ENCODE measurements at places on chromosomes 4 and X.

DNA sequence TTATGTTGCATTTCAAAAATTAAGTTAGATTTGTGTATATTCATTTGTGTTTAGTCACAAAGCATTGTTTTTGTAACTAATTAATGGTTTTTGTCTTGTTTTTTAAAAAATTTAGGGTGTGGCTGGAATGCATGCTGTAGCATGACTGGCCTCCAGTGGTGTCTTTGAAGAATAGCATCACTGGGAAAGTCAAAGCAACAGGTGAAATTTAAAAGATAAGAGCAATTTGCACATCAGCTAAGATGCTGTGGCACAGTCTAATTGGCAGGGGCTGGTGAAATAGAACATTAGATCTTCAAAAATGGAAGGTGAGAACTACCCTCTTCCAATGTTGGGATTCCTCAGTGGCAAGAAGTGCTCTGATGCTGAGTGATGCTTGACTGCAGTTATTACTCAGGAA, 45.3 kb downstream of the ANK2 start:
- DNase-seq: no peak

DNA sequence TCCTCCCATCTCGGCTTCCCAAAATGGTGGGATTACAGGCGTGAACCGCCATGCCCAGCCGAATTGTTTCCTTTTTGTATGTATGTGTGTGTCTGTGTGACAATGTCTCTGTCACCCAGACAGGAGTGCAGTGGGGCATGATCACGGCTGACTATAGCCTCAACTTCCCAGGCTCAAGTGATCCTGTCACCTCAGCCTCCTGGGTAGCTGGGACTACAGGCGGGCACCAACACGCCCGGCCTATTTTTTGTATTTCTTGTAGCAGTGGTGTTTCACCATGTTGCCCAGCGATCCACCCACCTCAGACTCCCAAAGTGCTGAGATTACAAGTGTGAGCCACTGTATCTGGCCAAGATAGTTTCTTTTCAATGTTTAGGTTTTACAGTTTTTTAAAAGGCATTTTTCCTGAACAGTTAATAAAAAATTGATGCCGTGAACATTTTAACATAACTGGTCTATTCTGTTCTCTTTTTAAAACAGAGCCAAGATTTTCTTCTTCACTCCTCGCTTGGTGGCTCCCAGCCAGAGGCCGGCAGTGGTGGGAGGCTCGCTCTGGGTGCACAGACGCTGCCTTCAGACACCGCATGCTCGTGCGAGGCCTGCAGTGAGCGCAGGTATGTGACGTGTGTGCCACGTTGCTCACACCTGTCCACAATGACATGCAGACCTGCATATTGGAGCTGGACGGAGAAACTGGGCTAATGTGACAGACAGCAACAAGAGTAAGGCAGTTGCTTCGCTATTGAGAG, 88.5 kb downstream of the FAM193A start:
- no peak for DNase-seq

- DNase-seq: no peak
These were observed 43.0 kb downstream of the ADD1 start for GRCh38 chr4:2886622-2887021.

- DNase-seq: no peak
These were observed 27.9 kb downstream of the MED28 start for GRCh38 chr4:17642398-17642783.

DNA sequence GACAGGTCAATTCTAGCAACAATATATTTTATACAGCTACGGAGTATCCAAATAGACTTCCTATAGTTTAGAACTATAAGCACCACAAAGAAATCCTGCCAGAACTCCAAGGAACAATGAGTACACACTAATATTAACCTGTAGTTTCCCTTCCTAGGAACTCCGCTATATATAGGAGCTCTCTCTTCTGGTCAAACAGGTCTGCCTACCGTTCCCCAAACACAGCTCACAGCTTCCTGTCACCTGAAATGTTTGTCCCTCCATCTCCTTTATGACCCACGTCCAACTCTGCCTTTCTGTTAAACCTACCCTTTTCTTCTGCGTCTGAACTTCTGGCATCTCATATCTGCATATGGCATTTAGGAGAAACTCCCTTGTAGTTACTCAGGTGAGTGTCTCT, 10.5 kb upstream of the GJB1 start:
- DNase-seq: no peak

DNA sequence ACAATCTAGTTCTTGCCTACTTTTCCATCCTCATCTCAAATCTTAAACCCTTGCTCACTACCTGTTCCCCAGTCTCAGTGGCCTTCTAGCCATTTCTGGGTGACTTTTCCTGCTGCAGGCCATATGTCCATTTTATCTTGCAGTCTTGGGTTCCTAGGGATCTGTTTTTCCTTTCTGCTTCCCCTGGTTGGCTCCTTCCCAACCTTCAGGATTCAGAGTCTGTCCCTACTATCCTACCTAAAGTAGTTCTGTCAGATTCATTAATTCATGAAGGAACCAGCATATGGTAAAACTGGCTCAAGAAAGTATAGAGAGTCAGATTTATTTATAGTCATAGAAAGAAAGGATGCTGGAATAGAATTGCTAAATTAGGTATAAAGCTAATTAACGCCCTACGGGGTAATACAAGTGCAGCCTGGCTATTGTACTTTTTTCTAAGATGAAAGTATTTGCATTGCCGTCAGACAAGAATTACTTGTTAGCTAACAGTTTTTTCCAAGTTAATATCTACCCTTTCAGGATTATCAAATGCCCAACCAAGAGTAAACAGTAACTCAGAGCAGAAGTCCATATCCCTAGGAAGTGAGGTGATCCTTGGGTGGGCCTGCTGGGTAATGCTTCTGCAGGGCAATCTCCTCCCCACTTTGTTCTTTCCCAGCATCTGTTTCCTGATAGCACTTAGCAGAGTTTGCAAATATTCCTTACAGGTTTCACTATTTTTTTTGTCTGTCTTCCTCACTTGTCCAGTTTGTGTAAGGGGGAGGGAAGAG, 63.6 kb downstream of the REPS2 start:
- DNase-seq: no peak

DNA sequence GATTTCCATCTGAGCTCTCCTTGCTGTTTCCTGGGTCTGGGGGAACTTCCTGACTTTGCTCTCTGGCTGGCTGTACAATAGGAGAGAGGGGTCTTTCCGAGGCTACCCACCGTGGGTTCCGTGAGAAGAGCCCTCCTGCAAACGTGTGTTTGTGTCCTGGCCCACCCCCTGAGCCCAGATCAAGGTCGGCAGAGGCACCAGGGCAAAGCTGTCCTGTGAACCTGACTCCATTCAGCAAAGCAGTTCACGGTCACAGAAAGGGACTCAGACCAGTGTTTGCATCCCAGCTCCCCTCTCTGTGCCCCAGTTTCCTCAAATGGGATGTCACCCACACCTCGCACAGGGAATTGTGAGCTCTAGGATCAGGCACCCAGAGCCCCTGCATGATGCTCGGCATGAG, 97.3 kb upstream of the PSAPL1 start:
- no peak for DNase-seq

- no peak for DNase-seq
These were observed 52.1 kb upstream of the KDR start for GRCh38 chr4:55177461-55177860.

DNA sequence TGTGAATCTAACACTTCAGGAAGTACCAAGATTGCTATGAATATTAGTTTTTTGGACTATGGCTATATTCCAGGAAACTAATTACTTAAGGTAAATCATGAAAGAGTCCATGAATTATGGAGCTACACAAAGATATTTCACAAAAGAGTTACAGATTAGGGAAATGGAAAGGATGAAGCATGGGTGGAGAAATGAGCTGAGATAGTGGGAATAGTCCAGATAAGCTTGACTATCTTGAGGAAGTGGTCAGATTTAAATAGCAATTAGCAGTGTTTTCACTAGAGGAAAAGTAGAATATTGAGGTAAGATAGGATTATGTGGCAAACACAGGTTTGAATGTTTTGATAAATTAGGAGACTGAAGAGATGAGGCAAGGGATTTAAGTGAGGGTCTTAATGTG, 42.1 kb upstream of the C1GALT1C1 start:
- DNase-seq: no peak

- no peak for DNase-seq
These were observed 34.1 kb downstream of the NAT8L start for GRCh38 chr4:2093265-2093664.

DNA sequence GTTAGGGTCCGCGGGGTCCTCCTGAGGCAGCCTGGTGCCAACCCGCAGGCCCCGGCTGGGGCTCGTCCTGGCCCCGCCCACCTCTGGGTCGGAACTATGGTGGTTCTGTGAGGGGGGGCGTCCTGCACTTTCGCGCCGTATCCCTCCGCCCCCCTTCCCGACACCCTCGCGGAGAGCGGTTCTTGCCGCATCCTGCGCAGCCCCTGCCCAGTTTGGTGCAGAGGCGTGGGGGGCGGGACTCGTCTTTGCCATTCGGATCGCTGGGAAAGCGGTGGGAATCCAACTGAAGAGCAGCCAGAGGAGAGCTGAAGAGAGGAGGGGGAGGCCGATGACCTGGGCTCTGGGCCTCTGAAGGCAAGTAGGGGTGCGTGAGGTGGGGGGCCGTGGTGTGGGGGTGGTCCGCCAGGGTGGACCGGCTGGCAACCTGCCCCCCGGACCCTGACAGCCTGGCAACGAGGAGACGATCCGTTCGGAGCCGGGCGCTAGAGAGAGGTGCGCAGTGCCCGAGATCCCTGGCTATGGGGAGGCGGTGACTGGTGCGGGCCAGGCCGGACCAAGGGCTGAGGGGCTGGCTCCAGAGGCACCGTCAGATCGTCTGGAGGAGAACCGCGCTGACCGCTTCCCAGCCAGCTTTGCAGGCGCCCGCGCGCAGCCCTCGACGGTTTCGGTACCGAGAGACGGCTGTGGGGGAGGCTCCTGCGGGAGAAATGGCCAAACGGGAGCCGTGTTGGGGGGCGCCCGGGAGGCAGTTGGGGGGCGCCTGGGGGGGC, at the start of gene GPRASP1:
Gene GPRASP1, plus strand, starts transcription at position 242 of the 770 bp plus-strand sequence. CDS start 2,431 bp downstream, outside the sequence.
- peak; percentile 44 for DNase-seq

DNA sequence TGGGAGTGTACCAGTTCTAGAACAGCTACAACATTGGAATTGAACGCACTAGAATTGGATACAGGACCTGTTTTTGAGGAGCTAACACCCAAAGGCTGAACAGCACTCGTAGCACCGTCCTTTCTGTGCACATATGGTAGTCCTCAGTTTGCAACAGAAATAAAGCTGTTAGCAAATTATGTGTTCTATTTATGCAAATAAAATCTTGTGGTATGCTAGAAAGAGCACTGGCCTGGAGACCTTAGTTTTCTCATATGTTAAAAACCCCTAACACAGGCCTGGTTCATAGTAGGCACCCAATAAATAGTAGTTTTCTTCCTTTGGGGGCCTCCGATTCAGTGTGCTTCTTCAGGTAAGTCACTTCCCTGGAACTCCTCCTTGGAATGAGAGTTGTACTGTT, 140.3 kb downstream of the AR start:
- no peak for DNase-seq

GRCh38 chr4:138659812-138660316, 355.7 kb upstream of the NOCT start:
- no peak for DNase-seq

DNA sequence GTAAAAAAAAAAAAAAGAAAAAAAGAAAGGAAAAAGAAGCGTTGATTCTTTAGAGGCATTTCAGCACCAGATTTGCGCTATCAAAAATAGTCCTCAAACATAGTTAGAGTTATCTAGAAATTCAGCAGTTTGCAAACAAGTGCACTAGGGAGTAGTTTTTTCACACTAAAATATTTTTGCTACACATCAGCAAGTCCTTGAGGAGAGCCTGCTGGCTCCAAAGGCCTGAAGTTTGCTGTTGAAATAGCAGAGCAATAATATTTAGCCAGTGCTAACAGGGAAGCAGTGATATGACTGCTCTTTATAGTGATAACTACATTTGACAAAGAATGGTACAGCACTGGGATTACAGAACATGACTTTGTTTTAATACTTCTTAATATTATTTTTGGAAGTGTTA, 472.2 kb downstream of the PCDH7 start:
- no peak for DNase-seq

DNA sequence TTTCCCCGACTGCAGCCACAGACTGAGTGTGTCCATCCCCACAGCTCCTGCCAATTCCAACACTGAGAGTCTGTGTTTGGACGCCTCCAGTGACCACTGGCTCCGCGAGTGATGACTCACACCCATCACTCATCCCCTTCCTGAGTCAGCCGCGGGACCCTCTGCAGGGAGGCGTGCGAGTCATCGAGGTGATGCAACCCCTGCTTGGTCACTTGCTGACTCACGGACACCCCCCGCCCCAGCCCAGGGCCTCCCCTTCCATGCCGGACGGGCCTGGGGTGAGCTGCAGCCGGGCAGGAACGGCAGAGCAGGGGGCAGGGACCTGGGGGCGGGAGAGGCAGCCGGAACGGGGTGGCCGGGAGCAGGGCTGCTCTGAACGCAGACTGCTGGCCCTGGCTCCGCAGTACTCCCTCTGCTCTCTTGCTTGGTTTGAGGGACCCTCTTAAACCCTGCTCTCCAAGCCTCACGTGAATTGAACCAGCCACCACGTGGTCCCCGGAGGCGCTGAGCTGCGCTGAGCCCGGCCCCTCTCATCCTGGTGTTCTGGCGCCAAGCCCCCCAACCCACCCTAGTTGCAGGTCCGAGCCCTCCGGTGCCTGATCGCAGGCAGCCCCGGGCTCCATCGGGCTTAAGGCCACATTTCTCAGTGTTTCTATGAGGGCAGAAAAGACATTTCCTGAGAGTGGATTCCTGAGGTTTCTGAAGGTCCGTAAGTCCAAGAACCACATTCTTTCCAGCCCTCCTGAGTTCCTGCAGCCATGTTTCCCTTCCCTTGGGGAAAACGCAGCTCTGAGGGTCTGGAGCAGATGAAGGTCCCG, 32.4 kb downstream of the FGFRL1 start:
- peak; percentile 86 for DNase-seq

GRCh38 chrX:110847334-110847733, 51.7 kb upstream of the CHRDL1 start:
- DNase-seq: peak; percentile 75

DNA sequence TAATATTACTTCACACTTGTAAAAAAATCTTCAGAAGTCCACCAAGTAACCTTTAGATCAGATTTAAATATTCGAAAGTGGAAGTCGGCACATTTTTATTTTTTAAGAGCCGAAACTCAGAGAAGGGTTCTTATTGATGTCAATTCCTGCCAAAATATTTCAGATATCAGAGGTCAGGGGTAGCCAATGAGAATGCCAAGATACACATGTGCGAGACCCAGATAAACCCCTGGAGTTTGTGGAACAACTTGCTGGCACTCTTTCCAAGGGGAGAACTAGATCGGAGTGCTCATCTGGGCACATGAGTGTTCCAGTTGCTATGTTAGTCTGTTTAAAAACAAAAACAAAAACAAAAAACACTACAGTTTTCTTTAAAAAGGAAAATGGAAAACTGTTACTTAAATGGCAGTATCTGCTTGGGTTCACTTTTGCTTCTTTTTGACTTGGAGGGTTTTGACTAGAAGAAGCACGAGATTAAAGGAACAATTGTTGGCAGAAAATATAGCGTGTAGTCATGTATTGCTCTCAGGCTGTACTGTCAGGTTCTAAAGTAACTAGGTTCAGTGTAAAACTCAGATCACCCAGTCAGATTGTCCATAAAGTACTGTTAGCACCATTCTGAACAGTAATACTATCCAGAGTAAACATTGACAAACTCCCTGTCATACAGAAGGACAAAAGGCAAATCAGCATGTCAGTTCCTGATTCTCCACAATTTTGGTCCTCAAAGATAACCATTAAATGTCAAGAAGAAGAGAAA, 188.0 kb upstream of the PACRGL start:
- DNase-seq: no peak

All from tibial nerve (tissue), 4 donors.